ENCODE measurements at places on chromosomes 11 and 22.

- no peak for ATAC-seq
Observed at GRCh38 chr11:93736129-93736528, 5.2 kb downstream of the TAF1D start.

DNA sequence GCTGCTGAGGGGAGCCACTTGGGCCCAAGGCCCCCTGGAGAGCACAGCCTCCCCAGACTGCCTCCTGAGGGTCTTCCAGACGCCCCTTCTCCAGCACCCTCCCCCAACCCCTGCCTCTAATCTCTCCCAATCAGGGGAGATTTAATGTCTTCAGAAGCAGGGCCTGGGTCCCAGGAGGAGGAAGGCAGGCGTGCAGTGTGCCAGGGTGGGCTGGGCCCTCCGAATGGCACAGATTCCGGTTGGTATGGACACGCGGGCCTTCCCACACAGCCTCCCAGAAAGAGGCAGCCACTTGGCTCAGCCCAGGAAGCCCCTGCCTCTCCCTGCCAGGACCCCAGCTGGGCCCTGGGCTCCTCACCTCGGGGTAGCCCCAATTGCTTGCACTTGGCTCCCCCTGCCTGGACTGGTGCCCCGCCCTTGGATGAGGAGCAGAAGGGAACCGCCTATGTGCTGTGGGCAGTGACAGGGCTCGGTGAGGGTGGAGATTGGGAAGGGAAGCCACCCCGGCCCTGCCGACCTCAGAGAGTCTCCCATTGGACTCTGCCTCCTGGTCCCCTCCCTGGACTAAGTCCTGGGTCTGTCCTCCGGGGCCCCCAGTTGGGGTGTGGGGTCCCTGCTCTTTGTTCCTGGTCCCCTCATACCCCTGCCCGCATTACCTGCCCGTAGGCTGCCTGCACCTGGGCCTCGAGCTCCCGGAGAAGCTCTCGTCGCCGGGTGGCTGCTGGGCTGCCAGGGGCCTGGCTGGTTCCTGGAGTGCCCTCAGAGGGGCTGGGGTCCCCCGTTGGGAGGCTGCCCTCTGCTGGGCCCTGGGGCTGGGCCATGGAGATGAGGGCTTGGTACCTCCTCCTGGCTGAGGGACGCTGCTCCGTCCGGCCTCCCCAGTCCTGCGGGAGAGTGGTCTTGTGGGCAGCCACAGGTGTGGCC, 572 bp upstream of the CABP2 start:
- ATAC-seq: no peak

- ATAC-seq: peak; percentile 70
Observed at GRCh38 chr22:41021613-41022454, 70.6 kb upstream of the EP300 start.

DNA sequence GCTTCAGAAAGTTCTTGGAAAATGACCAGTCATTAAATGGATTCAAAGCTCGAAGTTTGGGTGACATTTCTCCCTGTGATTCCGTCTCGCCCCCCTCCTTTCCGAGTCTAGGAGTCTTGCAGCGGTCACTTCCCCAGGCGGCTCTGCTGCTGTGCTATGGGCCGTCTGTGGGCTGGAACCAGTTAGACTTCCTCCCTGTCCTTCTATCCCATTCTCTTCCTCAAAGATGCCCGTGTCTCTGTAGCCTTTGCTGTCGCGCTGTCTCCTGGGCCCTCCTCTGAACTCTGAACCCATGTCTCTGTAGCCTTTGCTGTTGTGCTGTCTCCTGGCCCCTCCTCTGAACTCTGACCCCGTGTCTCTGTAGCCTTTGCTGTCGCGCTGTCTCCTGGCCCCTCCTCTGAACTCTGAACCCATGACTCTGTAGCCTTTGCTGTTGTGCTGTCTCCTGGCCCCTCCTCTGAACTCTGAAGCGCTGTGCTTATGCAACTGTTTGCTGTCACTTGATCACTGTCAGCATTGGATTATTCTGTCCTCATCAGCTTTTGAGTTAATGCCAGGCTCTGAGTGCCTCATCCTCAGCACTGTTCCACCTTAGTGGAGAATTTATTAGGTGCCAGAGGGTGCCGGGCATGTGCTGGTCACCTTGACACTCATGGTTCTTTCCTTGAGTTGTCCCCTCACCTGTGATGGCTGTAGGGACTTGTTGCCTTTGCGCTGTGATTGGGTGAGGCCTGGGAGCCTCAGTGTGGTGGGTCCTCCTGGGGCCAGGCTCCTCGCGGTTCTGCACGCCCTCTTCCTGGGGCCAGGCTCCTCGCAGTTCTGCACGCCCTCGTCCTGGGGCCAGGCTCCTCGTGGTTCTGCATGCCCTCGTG, 173.3 kb downstream of the TBC1D22A start:
- ATAC-seq: no peak

GRCh38 chr22:17429516-17429915, 60.3 kb downstream of the CECR2 start:
- no peak for ATAC-seq
